ENCODE measurements at places on chromosomes 3 and 15. TPM values are rescaled to one million over a fixed set of nuclear protein-coding genes. Genes with fewer than 3 reads are reported as not detected.

GRCh38 chr15:66923438-66923881, 141.9 kb upstream of the SMAD3 start:
- DNase-seq: peak; percentile 59

- DNase-seq: no peak
These were observed 11.5 kb upstream of the RTP1 start for GRCh38 chr3:187185759-187186158.

DNA sequence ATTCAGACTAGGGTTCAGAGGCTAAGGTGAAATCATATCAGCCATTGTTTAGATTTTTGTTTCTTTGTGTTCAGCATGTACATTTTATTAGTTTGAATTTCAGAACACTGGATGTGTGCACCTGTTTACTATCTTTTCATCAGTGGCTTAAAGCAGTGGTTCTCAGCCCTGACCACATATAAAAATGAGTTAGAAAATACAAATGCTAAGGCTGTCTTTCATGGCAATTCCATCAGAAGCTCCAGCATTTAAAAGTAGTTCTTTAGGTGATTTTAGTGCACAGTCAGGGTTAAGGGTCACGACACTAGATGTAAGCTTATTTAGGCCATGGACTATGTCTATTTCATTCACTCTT, 213.5 kb downstream of the NECTIN3 start:
- no peak for DNase-seq

DNA sequence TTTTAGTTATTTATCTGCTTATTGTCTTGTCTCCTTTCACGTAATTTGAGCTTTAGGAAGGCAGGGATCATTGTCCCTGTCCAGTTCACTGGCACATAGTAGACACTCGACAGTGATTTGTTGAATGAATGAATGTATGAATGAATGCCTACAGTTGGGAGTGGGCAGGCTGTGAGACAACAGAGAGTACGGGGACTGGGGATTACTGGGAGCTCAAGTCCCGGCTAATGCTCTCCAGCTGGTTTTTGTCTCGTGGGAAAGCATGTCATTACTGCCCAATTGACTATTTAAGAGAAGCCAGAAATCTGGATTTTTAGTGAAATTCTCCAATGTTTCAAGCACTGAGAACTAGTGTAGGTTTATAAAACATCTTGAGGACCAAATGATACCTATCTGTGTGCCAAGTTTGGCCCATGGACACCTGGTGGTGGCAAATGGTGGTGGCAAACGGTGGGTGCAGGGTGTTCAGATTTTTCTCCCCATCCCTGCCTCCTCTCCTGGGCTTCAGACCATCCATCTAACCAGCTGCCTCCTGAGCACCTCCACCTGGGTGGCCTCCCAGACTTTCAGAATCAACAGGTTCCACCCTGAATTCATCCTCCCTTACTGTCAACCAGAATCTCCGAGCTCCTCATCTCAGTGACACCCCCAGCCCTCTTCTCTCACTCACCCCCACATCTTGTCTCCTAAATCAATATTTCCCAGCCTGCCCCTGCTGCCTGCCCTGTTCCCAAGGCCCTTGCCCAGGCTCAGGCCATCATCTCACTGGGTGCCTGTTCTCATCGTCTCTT, 36.2 kb upstream of the TRH start:
- DNase-seq: no peak

MUC20 gene
- 0.73 TPM for total RNA-seq
